Fibroblast of skin of right biceps (primary cell): ENCODE measurements at places on chromosomes 2 and 18.

GRCh38 chr2:22274661-22275060 is 1110.3 kb upstream of the KLHL29 start:
- no peak for DNase-seq

DNA sequence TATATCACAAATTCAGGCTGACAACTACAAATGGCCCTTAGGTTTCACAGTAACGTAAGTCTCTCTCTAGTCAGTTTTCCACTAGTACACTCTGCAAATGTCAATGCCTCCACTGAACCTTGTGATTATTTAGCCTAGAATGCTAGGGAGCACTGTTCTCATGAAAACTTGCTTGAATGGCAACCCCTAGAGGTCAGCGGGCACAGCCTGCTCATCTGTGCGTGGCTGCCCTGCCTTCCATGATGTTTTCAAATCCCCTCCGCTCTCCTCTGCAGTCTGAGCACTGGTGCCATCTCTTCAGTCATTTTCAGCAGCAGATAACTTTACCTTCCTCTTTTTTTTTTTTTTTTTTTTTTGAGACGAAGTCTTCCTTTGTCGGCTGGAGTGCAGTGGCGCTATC is 84.1 kb upstream of the GULP1 start:
- no peak for DNase-seq

DNA sequence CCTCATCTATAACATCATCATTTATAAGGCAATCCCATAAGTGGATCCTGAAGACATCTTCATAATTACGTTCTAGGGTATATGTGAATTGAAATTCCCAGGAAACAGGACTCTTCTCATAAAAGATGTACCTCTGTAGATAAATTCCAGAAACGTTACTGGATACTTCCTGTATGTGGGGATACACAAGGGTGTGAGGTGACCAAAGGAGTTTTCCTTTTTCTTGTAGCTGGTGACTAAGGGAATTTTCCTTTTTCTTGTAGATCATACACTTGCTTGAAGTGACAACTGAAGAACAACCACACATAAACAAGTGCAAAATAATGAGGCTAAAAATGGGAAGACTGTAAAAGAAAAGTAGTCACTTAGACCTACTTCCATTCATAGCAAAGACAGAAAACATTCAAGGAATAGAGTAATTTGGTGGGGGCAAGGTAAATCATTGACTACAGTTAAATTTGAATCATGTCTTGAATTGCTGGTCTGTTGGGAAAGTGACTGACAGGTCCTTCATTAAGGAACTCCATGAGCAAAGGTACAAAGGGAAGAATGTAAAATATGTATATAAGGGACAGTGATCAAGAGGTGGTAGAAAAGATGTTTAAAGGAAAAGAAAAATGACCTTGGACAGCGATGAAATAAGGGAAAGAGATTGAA is 53.2 kb upstream of the UBE2E3 start:
- DNase-seq: no peak

GRCh38 chr2:70942396-70943204 is 6.9 kb downstream of the ATP6V1B1 start:
- no peak for DNase-seq

- DNase-seq: no peak
Observed at GRCh38 chr2:12316476-12316875, 400.3 kb upstream of the TRIB2 start.

DNA sequence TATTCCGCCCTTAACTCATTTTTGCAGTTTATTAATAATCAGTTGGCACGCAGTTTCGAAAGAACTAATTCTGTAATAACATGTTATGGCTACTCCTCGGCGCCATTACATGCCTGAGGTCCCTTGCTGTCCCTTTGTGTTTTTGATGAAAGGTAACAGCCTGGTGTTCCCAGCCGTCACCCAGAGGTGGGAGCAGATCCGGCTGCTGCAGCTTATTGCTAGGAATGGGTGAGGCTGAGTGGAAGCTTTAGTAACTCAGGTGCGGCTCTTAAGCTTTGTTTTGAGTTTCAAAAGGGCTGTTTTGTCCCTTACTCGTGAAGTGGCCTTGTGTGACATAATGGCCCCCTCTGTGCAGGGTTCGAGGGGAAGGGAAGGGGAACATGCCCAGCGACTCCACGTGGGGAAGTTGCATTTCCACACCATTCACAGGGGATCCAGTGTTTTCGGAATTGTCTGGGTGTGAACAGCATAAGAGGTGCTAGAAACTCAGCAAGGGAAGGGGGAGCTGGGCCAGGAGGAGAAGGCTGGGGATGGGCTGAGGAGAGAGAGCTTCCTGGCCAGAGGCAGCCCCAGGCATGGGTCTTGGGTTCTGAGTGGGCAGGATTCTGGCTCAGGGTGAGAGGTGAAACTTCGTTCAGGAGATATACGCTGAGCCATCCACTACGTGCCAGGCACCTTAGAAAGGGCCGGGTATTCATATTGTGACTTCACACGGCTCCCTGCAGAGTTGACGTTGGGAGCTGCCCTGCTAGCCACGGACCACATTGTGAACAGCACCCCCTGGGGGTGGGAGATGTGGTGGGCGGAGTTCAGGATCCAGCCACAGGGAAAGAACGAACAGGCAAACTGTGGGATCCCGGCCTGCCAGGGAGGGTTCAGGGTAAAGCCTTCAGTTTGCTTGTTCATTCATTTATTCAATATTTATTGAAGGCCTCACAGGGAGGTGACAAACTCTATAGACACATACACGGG is 84.4 kb downstream of the TGOLN2 start:
- DNase-seq: no peak
